ENCODE measurements at places on chromosomes 11 and 22.

DNA sequence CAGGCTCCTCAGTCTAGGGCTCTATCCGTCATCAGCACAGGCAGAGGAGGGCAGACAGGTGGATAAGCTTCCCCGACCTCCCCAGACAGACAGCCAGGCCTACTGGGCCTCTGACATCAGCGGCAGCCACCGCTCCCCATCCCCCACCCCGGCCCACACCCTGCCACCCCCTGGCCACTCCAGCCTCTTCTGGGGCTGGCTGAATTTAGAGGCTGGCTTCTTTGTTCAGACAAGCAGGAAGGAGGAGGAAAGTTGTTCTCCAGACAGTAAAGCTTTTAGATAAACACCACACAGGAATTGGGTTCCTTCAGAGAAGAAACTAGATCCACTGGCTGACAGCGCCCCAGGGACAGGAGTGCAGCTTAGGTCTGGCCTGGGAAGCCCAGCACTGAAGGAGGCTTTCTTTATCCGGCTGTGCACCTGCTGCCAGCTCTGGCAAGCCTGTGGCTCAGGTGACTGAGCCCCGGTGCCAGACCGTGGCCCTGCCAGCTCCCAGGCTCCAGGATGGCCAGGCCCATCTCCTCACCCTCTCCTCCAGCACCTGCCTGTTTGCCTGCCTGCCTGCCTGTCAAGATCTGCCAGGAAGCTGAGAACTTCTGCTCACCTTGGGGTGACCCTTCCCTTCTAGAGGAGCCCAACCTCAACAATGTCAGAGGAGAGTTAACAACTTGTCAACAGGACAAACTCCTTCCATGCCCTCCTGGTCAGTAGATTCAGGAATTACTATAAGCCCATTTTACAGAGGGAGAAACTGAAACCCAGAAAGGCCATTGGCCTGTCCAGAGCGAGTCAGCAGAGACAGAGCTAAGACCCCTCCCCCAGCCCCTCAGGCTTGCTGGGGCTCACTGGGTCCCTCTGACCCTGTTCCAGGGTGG, 44.0 kb upstream of the KLHL35 start:
- DNase-seq = no peak

- no peak for DNase-seq
These were observed 54.1 kb upstream of the WT1 start for GRCh38 chr11:32489464-32489863.

GRCh38 chr22:47067911-47068625, 305.6 kb downstream of the TBC1D22A start:
- DNase-seq = no peak

GRCh38 chr11:2428322-2428795, 16.0 kb downstream of the TRPM5 start:
- no peak for DNase-seq

- no peak for DNase-seq
These were observed 108.2 kb downstream of the RASSF10 start for GRCh38 chr11:13117344-13117743.

GRCh38 chr22:49960159-49961004, at the start of gene PIM3:
TSS of gene PIM3 (plus strand) at chr22:49960772. CDS start at chr22:49960948, 176 bp downstream.
- peak; percentile 95 for DNase-seq
